ENCODE measurements at places on chromosomes 3 and 15.
A peak's percentile ranks its signal among the peaks of the same experiment; 100 is the strongest.

GRCh38 chr3:197955892-197956477, 4.0 kb upstream of the LMLN start:
- DNase-seq, result no peak

GRCh38 chr3:173921732-173922131, 524.2 kb downstream of the NLGN1 start:
- no peak for DNase-seq

DNA sequence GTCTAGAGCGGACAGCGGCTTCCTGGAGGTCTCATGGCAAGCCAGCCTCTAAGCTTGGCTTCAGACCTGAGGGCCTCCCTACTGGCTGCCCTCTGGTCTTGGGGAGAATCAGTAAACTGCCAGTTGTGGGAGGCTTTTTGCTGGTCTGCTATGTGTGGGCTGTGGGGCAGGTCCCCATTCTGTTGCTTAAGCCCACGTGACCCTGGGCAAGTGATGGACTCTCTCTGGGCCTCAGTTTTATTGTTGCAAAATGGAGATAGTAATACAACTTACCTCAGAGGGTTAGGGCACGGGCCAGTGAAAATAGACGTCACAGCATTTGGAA, 61.7 kb downstream of the SLC6A6 start:
- no peak for DNase-seq

GRCh38 chr3:195017151-195017550, 253.8 kb downstream of the XXYLT1 start:
- no peak for DNase-seq

- DNase-seq, result no peak
Observed at GRCh38 chr3:7695049-7695448, 806.6 kb upstream of the LMCD1 start.

GRCh38 chr3:23254835-23255234, 51.7 kb downstream of the UBE2E2 start:
- no peak for DNase-seq

GRCh38 chr3:11088831-11089230, 65.5 kb upstream of the HRH1 start:
- DNase-seq, result no peak

DNA sequence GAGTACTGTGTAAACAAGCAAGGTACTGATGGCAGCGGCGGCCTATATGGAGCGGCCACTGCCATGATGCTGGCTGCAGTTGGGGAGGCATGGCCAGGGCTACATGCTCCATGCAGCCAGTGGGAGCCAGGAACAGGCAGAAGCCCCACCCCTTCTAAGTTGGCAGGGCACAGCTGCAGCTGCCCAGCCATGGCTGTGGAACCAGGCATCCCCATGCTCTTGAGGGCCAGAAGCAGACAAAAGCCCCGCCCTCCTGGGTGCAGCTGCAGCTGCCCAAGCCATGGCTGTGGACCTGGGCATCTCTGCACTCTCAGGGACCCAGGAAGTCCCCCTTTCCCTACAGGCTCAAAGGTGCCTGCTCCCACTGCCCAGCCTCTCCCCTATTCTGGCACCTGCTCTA, 150.9 kb downstream of the FMN1 start:
- no peak for DNase-seq

DNA sequence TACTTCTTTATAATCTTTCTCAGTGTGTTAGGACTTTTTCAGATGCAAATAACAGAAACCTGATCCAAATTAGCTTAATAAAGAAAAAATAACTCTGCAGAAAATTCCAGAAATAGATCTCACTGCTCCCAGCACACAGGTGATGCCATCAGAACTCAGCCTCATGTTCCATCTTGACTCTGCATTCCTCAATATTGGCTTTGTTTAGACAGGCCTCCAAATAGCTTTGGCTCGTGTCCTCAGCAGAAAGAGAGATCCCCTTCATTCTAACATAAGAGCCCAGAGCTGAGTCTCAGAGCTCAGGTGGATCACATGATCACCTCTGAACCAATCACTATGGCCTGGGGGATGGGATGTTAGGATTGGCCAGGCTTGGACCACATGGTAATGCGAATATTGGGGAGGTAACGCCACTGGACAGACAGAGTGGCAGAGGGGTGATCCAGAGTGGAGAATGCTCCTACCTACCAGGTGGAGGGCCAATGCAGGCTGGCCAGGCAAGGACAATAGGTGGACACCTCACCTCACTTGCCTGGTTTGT, 46.6 kb upstream of the TBC1D21 start:
- no peak for DNase-seq

- no peak for DNase-seq
Observed at GRCh38 chr15:96321639-96322535, 8.6 kb upstream of the NR2F2 start.

- DNase-seq, result no peak
Observed at GRCh38 chr3:143676021-143676420, 172.2 kb downstream of the SLC9A9 start.

- no peak for DNase-seq
Observed at GRCh38 chr3:170717410-170718402, 131.8 kb upstream of the SLC7A14 start.

DNA sequence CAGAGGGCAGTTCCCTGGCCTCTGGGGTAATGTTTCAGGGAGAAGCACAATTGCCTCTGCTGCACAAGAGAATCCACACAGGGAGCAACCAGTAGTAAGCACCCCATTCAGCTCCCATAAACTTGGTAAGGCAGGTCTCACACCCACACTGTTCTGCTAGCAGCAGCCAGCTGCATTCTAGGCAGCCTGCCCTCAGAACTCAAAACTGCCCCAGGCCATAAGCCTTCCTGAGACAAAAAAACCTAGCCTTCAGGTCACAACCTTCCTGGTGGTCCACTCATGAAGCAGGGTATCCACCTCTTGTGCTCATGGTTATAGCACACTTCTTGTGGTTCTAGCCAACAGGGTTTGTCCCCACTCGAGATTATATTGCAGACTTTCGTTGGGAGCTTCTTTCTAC, 33.7 kb upstream of the ABI3BP start:
- DNase-seq, result no peak

- DNase-seq, result no peak
Observed at GRCh38 chr3:155079746-155080487, at the start of gene MME. TSS of gene MME (plus strand) at chr3:155080319. CDS start at chr3:155084168, 3,849 bp downstream.

DNA sequence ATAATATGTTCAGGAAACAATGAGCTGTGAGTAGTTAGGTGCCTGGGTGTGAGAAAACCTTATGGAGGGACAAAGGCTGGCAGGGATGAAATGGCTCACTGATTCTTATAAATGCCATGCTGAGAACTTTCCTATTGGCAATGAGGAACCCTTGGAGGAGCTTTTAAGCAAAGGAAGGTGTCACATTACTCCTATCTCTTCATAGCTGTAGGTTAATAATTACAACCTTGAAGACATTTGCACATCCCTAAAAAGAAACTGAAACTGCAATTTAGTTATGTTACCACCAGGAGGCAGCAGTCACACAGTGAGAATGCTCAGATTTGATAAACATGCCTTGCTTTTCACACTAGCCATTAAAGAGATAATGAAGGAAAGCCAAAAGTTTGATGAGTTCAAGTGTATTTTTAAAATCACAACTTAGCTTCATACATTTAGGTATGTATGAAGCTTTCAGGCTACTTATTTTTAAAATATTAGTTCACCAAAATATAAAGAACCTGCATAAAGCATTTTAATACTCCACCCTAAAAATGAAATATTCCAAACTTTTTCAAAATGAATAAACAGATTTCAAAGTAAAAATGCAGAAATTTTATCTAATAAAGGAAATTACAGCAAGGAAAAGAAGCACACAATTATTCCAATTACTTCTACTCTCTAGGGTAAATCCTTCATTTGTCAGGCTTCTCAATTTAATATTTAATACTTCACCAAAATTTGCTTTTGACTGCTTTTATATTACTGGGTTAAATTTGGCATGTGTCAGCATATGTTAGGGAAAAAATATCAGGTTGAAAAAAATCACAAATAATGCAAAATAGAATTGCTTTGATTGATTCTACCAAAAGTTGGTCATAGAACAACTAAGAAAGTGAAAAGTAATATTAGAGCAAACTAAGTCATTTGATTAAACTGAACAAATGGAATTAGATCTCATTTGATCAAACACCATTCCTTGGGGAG, 136.9 kb upstream of the SLC2A2 start:
- no peak for DNase-seq

DNA sequence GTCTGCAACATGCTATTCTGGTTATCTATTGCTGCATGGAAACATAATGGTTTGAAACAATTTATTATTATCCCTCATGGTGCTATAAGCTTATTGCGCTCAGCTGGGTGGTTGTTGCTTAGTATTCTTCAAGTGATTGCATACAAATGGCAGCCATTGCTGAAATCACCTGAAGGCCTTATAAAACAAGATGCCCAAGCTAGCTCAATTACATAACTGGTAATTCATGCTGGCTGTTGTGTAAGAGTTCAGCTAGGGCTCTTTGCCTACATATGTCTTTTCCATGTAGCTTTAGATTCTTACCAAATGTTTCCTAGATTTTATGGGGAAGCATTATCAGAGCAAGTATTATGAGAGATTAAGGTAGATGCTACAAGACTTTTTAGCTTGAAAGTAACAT, 644.0 kb upstream of the CBLB start:
- no peak for DNase-seq

- DNase-seq, result no peak
Observed at GRCh38 chr3:49104052-49104426, 518 bp downstream of the QARS1 start.

- DNase-seq, result no peak
Observed at GRCh38 chr3:160170409-160171370, 54.5 kb upstream of the C3orf80 start.

- DNase-seq, result no peak
Observed at GRCh38 chr3:177349384-177349783, 152.1 kb upstream of the TBL1XR1 start.

GRCh38 chr15:100340721-100341238, 995 bp downstream of the ADAMTS17 start:
- no peak for DNase-seq

GRCh38 chr15:67824197-67824968, 926 bp upstream of the SKOR1 start:
- DNase-seq, result no peak

GRCh38 chr3:49134471-49135265, 1.8 kb upstream of the LAMB2 start:
- DNase-seq, result no peak

- no peak for DNase-seq
Observed at GRCh38 chr3:5264896-5265770, 77.6 kb downstream of the EDEM1 start.

DNA sequence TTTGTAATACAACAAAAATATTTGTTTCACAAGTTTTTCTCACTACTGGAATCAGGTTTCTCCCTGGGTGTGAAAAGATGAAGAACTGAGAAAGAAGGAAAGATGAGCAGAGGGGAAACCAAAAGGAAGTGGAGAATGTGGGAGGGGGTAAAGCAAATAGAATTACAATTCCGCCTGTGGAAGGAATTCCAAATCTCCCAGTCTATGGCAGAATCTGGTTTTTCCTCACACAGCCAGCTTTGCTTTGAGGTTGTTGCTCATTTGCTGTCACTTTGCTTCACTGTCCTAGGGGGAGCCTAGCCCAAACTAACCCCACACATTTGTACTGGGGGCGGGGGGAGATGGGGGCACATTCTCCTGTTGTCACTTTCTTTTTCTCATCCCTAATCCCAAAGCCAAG, 43.9 kb downstream of the RPL22L1 start:
- no peak for DNase-seq

GRCh38 chr3:101072300-101072699, 79.1 kb upstream of the ABI3BP start:
- DNase-seq, result no peak

DNA sequence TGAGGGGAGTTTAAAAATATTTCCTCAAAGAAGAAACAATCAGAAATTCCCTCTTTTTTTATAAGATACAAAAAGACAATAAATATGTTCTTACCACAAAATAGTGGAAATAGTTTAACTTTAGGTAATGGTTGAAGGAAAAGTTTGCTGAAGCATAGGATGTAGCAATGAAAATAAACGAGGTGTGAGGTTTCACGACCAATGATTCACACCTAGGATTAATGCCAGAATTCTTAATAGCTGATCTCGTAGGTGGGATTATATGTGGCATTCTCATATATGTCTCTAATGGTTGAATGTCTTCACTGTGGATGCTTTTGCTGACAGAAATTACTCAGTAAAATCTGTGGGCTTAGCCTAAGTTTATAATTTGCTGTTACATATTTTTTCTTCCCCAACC, 467.7 kb downstream of the FGF12 start:
- DNase-seq, result no peak

DNA sequence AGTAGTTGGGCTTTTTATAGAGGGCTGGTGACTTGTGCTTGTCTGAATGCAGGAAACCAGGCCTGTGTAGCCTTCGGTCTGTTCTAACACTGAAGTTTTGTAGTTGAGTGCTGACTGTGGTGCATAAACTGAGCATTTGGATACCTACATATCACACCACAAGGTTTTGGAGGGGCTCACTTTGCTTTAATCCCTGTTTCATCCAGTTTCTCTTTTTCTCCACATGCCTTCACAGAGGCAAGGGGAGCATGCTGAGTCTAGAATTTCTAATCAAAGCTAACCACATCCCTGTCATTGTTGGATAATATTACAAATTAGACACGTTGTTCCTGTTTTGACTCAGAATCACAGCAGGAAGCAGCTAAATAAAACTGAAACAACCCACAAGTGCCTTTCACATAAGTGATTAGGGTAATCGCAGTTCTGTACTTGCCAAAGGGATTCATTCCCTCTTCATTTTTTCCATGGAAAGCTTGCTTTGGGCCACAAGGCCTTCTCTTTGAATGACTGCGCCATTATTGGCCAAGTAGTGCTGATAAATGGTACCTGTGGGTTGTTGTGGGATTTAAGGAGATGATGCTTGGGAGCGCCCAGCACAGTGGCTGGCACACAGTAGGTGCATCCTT, 48.9 kb downstream of the TGFBR2 start:
- DNase-seq, result peak; percentile 9

GRCh38 chr3:53081318-53081717, 35.4 kb upstream of the SFMBT1 start:
- no peak for DNase-seq
